ENCODE measurements at places on chromosomes 5 and 9.

DNA sequence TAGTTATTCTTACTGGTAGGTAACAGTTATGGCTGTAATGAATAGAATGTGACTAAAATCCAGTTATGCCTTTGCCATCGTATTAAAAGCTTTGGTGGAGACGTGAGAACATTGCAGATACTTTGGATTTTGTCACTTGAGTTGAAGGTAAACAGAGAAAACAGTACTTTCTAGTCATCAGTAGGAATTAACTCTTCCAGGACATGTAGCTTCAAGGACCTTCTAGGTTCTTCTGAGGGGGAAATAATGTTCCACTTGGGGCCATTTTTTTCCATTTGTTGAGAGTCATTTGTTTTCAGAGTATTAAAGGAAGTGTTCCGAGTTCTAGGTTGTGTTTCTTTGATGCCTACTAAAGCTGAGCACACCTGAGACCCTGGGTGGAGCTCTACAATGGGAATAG is 6.1 kb downstream of the TJP2 start:
- DNase-seq, result no peak

- DNase-seq, result no peak
These were observed 403.9 kb downstream of the ADGRV1 start for GRCh38 chr5:90962481-90962880.

GRCh38 chr5:180138976-180139730 is 67.6 kb upstream of the RNF130 start:
- no peak for DNase-seq

DNA sequence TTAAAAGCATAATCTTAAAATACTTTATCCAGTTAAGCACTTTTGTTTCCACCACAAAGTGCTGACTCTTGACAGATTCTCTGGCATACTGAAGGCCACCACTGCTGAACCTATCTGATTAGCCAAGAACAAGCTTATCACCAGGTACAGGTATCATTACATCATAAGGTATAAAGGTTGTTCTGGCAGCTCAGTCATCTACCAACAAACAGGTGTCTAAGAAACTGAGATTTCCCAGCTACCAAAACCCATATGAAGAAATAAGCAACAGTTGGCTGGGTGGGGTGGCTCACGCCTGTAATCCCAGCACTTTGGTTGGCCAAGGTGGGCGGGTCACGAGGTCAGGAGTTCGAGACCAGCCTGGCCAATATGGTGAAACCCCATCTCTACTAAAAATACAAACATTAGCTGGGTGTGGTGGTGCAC is 5.0 kb downstream of the MTMR12 start:
- no peak for DNase-seq

GRCh38 chr5:58314356-58315210 is 145.3 kb downstream of the PLK2 start:
- no peak for DNase-seq

Measured in NCI-H524 treated with DMSO at 0.1 percent for 48 hours (cell line).